ENCODE measurements at places on chromosomes 6 and 20.

DNA sequence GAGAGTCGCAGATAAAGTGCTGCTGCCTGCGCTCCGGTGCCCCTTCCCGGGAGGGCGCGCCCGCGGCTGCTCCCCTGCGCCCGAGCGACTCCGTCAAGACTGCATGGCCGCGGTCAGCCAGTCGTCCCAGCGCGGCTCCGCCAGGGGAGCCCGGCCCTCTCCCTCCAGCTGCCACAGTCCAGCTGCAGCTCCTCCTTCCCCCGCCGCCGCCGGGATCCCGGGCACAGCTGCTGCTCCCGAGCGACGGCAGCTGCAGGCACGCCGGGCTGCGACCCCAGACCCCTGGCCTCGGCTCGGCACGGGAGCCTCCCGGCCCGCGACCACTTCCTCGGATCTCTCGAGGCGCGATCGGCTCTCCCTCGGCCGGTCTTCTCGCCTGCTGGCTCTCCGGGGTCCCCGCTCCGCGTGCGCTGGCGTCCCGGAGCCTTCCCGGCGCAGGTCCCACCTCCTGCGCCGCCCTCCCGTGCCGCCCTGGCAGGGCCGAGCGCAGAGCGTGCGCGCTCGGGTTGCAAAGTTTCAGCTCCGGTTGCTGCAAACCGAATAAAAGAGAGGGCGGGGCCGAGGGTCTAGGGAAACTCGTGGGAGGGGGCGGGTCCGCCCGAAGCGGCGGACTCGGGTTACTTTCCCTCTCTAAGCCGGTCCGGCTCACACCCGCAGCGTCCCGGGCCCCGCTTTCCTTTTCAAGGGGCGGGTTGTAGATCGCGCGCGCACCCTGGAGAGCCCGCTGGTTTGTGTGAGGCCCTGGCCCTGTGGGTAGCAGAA, at the start of gene CNKSR3:
Gene CNKSR3 (minus strand): TSS at position 542 of the 762 bp plus-strand sequence. CDS start 571 bp downstream, outside the sequence.
- DNase-seq: no peak

GRCh38 chr6:16756660-16757255, 4.5 kb downstream of the ATXN1 start:
- no peak for DNase-seq

DNA sequence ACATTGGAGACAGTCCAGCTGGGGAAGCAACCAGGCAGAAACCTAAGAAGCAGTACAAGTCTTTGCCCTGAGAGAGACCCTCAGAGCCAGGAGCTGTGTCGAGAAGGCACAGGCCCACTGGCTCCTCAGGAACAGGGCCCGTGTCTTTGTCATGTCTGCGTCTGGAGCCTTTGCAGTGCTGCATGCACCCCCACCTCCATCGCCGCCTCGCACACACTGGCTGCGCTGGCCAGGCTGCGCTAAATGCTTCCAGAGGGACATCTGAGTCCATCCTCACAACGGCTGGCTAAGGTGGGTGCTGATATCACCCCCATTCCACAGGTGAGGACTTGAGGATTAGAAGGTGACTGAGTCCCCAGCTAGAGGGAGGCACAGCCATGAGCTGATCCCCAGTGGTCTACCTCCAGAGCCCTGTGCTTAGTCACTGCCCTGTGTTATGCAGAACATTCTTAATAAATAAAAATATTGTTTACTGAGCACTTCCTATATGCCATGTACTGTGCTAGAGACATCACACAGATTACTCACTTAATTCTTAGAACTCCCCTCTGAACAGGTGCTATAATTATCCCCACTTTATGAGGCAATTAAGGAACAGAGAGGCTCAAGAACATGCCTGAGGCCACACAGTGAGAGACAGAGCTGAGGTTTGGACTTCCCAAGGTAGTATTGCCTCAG, 27.6 kb downstream of the GABRR2 start:
- no peak for DNase-seq

DNA sequence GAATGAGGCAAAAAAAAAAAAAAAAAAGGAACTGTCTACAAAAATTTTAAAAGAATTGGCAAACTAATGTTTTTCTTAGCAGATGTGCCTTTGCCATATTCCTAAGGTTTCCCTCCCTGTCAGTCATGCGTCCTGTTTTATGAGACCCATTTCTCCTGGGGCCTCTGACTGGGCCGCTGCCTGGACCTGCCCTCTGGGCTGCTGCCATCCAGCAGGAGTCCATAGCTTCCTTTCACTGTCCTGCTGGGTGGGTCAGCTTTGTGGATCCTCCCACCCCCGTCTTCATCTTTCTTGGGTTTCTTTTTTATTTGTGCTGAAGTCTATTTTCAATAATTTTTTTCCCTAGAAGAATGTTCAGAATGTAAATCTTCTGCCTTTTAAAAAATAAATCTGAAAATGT, 110.8 kb upstream of the SCP2D1 start:
- DNase-seq: no peak

GRCh38 chr20:45253261-45253660, 1.1 kb downstream of the SLPI start:
- DNase-seq: no peak

GRCh38 chr20:33859157-33859695, 48.1 kb downstream of the CHMP4B start:
- DNase-seq: no peak

DNA sequence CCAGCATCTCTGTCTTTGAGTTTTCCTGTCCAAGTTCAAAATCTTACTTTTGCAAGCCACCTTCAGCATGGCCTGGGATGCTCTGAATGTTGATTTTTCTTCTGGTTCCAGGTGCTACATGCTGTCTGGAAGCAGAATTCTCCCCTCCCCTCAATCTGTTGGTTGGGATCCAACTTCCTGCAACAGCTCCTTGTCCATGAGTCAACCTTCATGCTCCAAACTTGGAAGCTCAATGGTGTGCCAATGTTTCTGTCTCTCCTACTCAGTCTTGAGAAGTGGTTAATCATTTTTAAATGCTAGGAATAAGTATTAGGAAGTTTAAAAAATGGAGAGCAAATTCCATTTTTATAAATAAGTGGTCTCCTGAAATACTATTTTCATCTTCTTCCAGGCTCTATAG, 33.2 kb upstream of the PLEKHG1 start:
- DNase-seq: peak; percentile 22

DNA sequence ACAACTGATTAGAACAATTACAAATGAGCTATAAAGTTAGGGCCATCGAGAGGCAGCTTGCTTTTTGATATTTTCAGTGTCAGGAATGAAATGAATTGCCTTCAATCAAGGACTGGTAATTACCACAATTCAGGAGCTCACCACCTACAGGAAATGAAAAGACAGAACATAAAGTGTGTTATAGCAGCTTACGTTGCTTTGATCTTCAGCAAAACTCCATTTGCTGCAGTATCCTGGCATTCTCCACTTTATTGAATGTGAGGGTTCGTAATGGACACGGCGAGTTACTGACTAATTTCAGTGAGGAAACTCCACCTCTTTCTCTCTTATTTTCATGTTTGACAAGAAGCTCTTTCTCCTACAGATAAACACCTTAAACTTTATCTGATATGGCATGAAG, 440.0 kb upstream of the HSF2 start:
- no peak for DNase-seq

DNA sequence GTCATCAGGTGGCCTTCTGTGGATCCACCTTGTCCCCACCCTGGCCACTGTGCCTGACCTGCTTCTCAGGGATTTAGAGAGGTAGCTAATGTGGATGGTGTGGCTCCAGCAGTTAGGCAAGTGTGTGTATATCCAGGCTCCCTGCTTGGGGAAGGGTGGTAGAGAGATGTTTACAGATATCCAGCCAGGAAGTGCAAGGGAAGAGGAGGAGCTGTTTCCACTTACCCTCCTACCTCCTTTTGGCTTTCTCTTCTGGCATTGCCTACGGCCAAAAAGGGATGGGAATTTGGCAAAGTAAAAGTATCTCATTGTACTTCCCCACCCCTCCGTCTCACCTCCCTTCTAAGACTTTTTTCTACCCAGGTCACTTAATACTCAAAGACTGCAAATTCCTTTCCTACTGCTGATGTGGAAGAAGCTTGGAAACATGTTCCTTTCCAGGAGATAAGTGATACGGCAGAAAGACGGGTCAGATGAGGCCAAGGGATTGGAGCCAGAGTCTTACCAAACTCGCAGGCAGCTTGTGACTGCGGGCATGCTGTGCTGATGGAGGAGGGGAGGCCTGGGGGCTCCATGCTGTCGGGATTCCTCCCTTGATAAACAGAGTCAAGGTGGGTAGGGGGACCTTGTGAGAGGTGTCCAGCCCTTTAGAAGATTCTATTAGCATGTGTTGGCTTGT, 253.4 kb downstream of the PRL start:
- DNase-seq: no peak

DNA sequence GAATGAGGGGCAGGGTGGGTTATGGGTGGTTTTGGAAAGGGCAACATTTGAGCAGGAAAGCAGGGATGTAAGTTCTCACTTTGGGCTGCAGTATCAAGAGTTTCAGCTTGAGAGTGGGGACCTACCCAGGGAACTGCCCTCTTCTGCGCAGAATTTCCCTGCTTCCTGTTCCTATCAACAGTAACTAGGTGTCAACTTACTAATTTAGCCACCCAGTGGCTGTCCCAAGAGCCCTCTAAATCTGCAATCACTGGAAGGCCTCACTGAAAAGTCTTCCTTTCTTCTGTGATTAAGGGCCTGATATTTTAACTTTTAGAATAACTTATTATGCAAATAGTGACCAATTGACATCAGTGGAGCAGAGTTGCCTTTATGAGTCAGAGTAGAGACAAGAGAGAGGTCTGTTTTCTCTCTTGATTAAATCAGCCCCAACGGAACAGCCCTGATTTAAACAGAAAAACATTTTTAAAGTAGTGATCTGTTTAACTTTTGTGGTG, 118.2 kb upstream of the RIPOR2 start:
- no peak for DNase-seq

DNA sequence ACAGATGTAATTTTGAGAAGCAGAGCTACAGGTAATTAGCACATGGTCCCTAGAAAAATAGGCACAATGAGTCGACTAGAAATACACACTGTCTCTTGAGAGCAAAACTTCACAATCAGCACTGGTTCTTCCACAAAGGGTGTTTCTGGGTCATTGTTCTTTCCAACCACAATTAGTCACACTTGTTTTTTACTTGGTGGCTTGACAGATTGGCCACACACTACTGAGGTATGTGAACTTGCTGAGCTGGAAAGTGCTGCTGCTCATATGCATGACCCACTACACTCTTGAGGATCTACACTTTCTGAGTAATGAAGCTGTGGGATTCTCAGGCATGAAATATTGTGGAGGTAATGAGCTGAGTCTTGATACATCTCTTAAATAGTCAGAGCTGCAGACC, 347.7 kb downstream of the BCKDHB start:
- no peak for DNase-seq

- no peak for DNase-seq
Measured at GRCh38 chr6:144909753-144910285, 624.7 kb downstream of the UTRN start.

GRCh38 chr6:136031982-136032381, 180.5 kb downstream of the PDE7B start:
- no peak for DNase-seq

DNA sequence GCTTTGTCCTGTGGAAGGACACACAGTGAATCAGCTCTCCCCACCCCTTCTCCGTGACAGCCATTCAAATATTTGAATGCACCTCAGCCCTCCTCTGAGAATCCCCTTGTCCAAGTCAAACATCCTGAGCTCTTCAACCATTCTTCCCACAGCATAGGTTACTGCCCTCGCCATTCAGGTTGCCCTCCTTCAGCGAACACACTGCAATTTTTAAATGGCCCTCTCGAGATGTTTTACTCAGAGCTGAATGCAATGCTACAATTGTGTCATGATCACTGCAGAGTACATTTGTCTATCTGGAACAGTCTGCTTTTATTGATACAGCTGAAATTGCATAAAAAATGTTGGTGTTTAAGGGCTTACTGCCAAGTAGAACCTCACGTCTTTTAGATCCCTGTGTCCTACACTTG, 48.9 kb downstream of the SLC2A12 start:
- no peak for DNase-seq

GRCh38 chr20:8131598-8132483, at the start of gene PLCB1:
PLCB1 (plus strand) TSS chr20:8132266; CDS start chr20:8132652, 386 bp downstream.
- peak; percentile 91 for DNase-seq

GRCh38 chr20:47016068-47016664, 121.5 kb downstream of the EYA2 start:
- DNase-seq: no peak

DNA sequence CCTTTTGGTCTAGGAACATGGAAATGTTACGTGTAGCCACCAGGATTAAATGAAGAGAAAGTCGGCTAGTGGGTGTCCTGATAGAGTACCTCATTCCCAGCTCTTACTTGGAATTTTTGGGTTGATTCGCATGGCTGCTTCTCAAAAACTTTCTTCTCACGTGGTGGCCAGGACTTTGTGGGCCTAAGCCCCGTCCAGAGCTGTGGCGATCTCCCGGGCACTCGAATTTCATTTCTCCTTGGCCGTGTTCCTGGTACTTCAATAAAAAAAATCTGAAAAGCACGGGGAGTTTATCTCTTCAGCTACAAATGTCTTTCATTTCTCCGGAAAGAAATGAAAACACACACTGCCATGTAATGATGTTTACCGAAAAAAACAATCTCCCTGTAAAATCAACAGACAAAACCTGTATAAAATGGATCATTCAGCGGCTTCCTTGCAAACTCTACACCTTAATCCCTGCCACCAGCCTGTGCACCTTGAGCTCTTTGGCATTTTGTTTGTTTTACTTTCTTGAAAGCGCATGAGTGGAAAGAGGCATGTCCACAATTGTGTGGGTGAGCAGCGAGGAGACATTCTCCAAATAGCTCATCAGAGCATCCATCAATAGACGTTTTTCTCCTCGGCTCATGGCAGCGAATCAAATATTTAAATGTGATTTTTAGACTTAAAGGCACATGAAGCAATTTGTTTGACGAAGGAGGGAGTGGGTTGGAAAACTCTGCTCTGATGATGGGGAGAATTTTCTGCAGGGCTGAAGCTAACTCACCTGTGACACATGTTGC, 173.1 kb downstream of the TFAP2C start:
- no peak for DNase-seq

GRCh38 chr20:49541733-49542513, 26.0 kb downstream of the PTGIS start:
- DNase-seq: peak; percentile 48

GRCh38 chr6:11830105-11830504, 51.5 kb upstream of the ADTRP start:
- no peak for DNase-seq

DNA sequence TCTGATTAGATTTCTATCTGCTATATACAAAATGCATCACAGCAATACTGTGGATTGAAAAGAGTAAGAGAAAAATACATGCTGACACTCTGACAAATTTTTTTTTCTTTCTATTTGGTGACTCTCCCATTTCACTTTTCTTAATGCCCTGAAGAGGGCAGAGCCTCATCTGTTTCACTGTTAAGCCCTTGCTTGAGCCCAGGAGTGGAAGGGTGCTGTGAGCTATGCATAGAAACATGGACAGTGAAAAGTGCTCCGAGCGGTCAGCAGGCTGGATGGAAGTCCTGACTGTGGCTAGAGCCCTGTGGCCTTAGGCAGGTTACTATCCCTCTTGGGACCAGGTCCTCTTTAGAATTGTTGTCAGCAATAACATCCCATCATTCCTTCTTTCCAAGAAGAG, 17.4 kb upstream of the CSE1L start:
- DNase-seq: no peak
